ENCODE measurements at places on chromosomes 5 and 9.

- DNase-seq: no peak
Observed at GRCh38 chr5:120108586-120109248, 355.4 kb upstream of the PRR16 start.

GRCh38 chr5:93570294-93571113 is 10.5 kb downstream of the NR2F1-AS1 start:
- DNase-seq: no peak

GRCh38 chr5:35877655-35878054 is 21.0 kb downstream of the IL7R start:
- DNase-seq: no peak

- peak; percentile 32 for DNase-seq
Observed at GRCh38 chr5:24407466-24407865, 237.3 kb downstream of the CDH10 start.

DNA sequence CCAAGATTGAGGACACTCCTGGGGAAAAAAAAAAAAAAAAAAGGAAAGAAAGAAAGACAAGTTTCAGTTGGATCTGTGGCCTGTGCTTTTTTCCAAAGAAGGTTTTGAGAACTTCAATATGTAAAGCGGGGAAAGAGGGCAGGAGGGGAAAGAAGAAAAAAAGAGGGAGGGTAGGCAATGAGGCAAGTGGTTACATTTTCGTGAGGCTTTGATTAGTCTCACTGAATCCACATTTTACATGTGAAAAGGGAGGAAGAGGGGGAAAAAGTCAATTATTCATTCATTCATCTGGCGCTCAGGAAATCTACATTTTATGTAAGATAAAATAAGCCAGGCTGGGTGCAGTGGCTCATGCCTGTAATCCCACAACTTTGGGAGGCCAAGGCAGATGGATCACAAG is 315.2 kb upstream of the PAPPA start:
- no peak for DNase-seq

Measured in NCI-H1092 treated with DMSO at 0.1 percent for 48 hours (cell line).